T-helper 22 cell (primary cell): ENCODE measurements at places on chromosomes 7 and 10.

DNA sequence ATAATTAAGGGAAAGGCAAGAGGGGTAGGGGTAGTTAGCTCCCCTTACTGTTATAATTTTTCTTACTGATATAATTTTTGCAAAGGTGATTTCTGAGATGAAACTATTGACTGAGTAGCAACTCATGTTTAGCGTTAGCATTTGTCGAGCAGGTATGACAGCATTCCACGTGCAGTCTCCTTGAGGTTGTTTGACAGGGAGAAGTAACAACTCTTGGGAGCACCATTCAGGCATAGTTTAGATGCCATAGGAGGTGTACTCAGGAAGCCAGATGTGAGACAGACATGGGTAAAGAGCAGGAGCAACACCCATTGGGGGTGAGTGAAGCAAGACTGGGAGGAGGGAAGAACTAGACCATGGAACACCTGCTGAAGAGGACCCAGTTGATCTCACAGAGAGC lies 96.6 kb upstream of the KLF6 start:
- no peak for DNase-seq

- no peak for DNase-seq
Measured at GRCh38 chr7:70700055-70700940, 431.6 kb upstream of the GALNT17 start.

DNA sequence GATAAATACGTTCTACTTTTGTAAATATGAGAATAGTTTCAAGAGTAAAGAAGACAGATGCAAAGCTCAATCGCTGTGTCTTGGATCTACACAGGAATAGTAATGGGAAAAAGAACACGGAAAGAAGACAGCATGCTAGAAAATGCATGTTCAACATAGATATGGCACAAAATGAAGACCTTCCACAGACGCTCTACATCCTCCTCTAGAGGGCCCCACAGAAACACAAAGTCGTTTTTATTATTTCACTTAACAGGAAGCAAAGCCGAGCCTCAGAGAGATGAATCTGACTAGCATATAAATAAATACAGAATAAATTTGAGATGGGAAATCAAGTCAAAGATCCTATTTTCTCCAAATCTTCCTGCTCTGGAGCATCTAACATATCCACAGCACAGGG lies 292.6 kb downstream of the PARD3 start:
- no peak for DNase-seq

GRCh38 chr10:59537501-59537900 lies 172.1 kb downstream of the SLC16A9 start:
- DNase-seq, result no peak

DNA sequence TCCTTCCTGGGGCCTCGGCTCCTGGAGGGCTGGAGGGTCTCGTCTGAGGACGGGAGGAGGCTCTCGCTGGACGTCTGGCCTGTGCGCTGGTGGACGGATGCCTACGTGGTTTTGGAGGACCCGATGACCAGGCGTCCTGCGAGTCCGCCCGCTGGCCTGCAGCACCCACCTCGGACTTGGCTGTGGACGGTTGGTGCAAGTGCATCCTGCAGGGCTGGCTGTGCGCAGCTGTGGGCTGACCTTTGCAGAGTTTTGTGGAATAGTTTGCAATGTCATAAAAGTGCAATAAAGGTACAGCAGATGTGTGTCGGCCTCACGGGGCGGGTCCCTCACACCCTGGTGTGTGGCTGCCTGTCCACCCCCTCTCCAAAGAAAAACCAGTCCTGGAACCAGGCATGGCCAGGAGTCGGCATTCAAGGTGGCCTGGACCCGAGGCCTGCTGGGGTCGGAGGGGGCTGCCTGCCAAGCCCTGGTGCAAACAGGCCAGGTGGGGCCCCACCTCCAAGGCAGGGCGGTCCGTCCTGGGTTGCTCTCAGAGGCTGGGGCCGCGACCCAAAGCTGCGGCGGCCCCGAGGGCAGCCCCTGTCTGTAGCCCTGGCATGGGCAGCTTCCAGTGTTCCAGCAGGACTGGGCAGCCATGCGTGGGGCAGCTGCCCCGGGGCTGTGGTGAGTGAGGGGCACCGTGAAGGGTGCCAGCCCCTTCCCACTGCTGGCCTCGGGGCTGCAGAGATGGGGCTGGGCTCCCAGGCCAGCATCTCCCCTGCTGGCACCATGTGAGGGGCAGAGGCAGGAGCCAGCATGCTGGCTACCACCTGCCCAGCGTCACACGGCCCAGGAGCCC lies 29.3 kb upstream of the FOXL3 start:
- DNase-seq, result no peak

GRCh38 chr7:27890205-27890849 lies 150.4 kb downstream of the TAX1BP1 start:
- no peak for DNase-seq
